GM18507 (cell line): ENCODE measurements at places on chromosomes 12 and 14.

- no peak for DNase-seq
Measured at GRCh38 chr12:52493172-52493571, at the start of gene KRT6A. Gene KRT6A (minus strand): TSS chr12:52493257. CDS start chr12:52493188, 69 bp downstream.

- no peak for DNase-seq
Measured at GRCh38 chr14:31960039-31960438, 117.1 kb upstream of the ARHGAP5 start.

GRCh38 chr12:108392284-108392683 lies 53.2 kb upstream of the CMKLR1 start:
- no peak for DNase-seq

DNA sequence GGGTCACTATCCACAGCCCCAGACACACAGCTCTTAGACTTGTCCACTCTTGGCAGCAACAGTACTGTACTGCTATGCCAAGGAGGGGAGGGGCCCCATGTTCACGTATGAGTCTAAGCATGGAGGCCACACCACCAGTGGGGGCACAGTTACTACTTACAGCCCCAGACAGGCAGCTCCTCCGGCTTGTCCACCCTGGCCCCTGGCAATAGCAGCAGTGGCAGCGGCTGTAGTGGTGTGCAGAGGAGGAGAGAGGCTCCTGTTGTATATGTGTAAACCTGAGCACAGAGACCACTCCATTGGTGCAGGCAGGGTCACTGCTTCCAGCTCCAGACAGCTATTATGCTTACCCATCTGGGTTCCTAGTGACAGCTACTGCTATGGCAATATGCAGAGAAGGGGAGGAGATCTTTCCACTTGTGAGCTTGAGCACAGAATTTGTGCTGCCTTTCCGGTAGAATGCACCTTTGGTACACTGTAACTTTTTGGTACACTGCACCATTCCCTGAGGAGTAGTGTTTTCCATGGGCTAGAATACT lies 113.2 kb downstream of the RAD51B start:
- no peak for DNase-seq

DNA sequence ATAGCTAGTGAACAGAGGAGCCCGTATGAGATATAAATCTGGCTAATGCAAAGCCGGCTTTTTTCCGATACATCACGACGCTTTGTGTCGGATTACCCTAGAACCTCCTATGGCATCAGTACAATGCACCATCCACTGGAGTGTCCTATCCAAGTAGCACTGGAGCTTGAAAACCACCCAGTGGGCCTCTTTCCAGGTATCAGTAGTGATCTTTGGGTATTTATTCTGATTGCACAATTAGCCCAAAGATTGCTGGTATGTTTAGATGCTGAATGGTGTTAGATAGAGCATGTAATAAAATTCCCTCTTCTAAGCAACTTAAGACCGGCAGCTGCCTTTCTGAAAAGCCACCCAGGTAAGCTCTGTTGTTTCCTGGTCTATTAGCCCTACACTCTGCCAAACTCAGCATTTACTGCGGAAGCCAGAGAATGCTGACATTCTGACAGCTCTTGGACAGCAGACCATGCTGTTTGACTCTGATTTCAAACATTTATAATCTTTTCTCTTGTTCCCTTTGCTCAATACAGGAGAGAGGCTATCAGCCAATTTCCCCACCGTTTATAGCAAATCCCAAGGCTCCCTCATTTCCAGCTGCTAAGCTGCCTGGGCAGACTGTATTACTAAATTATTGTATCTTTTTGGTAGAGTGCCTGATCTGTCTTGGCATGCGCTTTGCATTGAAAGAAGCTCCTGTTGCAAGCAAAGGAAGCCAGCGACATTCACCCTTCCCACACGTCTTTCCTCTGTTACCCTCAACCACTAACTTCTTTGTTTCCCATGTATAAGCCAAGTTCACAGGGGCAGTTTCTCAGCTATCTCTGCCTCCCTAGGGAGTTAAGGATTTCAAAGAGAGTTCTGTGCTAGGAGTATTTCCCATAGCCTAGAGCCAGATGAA lies 388.3 kb upstream of the GARIN6 start:
- no peak for DNase-seq

- no peak for DNase-seq
Measured at GRCh38 chr14:101115652-101116051, 212.1 kb upstream of the RTL1 start.

- no peak for DNase-seq
Measured at GRCh38 chr12:120700886-120701285, 9.4 kb upstream of the UNC119B start.

DNA sequence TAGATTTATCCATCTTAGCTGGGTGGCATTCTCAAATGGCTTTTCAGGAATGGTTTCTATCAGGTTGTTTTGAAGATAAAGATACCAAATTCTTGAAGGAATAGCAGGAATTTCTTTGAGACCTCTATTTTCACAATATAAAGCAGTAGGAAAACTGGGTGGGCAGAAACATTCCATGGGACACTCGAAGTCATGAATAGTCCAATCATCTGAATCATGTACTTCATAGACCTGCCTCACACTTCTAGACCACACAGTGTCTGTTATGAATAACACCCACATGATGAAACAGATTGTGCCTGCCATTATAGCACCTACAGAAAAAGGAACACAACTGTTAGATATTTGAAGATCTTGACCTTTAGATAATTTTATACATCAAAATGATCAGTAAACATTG lies 1.8 kb downstream of the KERA start:
- DNase-seq, result no peak

DNA sequence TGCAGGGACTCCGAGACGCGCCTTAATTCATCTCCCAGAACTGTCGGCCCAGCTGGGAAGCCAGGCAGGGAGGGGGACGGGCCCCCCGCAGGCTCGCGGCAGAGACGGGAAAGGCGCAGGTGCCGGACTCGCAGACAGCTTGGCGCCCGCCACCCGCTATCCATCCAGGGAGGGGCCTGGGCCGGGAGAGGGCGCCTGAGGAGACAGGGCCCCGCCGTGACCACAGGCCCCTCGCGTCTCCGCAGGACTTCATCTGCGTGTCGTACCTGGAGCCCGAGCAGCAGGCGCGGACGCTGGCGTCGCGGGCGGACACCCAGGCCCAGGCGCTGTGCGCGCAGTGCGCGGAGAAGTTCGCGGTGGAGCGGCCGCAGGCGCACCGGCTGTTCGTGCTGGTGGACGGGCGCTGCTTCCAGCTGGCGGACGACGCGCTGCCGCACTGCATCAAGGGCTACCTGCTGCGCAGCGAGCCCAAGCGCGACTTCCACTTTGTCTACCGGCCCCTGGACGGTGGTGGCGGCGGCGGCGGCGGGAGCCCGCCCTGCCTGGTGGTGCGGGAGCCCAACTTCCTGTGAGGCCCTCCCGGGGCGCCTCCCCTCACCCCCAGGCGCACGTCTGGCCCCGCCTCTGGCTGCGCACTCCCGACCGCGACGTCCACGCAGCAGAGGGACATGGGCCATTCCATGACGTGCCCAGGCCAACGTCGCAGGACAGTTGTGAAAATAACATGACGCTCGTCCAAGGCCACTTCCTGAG lies 60.6 kb downstream of the LGMN start:
- no peak for DNase-seq

- DNase-seq, result no peak
Measured at GRCh38 chr12:90543374-90543773, 411.6 kb downstream of the CCER1 start.
